ENCODE measurements at places on chromosomes 12 and 14.

- H3K27ac ChIP-seq, result no peak overlapping the region
- H3K4me3 ChIP-seq, result no peak overlapping the region
- DNase-seq, result no peak
- H3K27me3 ChIP-seq, result no peaks in the 10 kb centered on the region
Observed at GRCh38 chr12:127595506-127595905, 671.5 kb upstream of the TMEM132C start.

DNA sequence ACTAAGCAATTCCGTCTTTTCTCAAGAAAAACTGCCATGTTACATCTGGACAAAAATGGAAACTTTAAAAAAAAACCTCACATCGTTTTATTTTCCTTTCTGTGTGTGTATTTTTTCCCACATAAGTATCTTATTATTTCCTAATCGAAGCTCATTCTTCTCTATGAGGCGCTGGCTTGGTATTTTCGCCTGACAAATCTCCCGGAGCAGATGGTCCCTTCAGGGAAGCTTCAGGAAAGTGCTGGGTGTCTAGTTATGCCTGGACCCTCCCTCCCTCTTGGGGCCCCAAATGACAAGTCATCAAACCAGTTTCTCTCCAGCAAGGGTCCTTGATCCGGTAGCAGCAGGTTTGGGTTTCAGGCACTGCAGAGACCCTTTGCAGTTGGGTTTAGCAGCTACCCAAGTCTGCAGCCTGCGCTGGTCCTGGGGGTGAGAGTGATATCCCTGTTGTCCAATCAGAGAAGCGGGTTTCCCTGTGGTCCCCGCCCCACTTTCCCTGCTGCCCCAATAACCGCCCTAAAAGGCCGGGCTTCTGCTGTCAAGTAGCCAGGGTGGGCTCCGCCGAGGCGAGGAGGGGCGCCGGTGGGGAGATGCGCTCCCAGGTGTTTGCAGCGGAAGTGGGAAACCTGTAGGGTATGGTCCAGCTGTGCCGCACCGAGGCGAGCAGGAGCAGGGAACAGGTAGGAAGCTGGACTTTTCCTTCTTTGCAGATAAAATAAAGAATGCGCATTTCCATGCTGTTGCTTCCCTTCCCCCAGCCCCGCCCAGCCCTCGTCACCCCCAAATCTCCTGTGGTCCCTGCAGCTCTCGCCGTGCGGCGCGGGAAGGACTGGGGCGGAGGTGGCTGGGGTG is at the start of gene CNTN1:
TSS of gene CNTN1 (plus strand) at position 527 of the 852 bp plus-strand sequence.
- H3K27me3 ChIP-seq, result peaks cover 4% of the 10 kb centered on the region
- H3K27ac ChIP-seq, result no peak within 1 kb of the TSS
- H3K36me3 ChIP-seq, result no peaks in the 10 kb centered on the region
- H3K4me1 ChIP-seq, result no peaks in the 10 kb centered on the region

- DNase-seq, result no peak
- no peak overlapping the region for H3K27ac ChIP-seq
- no peaks in the 10 kb centered on the region for H3K27me3 ChIP-seq
- no peaks in the 10 kb centered on the region for H3K36me3 ChIP-seq
- no peak overlapping the region for H3K4me3 ChIP-seq
Observed at GRCh38 chr12:42819846-42820245, 230.3 kb upstream of the PRICKLE1 start.

GRCh38 chr12:44728566-44728965 is 147.5 kb downstream of the NELL2 start:
- no peaks in the 10 kb centered on the region for H3K4me1 ChIP-seq
- H3K27ac ChIP-seq, result no peak overlapping the region
- H3K4me3 ChIP-seq, result no peak overlapping the region
- no peaks in the 10 kb centered on the region for H3K36me3 ChIP-seq

DNA sequence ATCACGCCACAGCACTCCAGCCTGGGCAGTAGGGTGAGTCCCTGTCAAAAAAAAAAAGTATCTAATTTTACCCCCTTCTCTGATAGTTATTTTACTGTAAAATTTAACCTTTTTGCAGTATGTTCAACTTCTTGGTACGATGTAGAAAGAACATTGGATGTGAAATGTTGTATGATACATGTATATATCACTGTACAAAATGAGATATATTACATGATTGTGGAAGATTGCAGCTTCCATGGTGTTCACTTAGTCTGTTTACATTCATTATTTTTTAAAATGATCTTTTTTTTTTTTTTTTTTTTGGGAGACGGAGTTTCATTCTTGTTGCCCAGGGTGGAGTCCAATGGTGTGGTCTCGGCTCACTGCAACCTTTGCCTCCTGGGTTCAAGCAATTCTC is 9.0 kb downstream of the SP1 start:
- H3K27ac ChIP-seq, result no peak overlapping the region
- H3K4me1 ChIP-seq, result peaks cover 72% of the 10 kb centered on the region
- H3K27me3 ChIP-seq, result no peaks in the 10 kb centered on the region
- peaks cover 9% of the 10 kb centered on the region for H3K36me3 ChIP-seq

DNA sequence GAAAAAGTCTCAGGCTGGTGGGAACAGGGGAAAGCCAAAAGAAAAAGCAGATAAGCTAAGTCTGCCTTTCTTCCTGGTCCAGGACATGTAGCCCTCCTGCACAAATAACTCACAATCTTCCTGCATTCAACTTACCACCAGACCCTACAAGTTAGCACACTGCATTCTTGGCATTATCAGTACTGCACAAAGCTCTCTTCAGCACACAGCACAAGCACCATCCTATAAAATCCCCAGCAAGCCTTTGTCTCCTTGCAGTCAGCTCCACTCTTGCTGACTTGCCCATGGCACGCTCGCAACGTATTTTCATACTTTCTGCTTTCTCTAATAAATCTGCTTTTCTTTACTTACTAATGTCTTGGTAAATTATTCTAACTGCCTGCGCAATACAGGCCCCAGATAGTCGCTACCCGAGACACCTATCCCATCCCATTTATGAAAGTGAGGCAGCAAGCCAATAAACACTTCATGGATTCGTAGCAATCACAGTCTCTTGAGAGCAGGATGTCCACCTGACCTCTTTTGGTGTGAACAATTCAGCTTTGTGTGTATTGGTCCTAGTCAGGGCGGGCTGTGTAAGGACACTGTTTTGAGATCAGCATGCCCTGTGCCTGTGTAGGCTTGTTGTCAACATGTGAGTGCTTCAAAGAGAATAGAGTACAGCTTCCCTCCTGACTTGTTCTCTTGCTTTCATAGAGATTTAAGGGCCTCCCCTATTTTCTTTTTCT is 49.0 kb downstream of the TMEM117 start:
- no peaks in the 10 kb centered on the region for H3K36me3 ChIP-seq
- H3K27ac ChIP-seq, result no peak overlapping the region
- H3K4me1 ChIP-seq, result no peaks in the 10 kb centered on the region
- DNase-seq, result no peak
- no peaks in the 10 kb centered on the region for H3K27me3 ChIP-seq

DNA sequence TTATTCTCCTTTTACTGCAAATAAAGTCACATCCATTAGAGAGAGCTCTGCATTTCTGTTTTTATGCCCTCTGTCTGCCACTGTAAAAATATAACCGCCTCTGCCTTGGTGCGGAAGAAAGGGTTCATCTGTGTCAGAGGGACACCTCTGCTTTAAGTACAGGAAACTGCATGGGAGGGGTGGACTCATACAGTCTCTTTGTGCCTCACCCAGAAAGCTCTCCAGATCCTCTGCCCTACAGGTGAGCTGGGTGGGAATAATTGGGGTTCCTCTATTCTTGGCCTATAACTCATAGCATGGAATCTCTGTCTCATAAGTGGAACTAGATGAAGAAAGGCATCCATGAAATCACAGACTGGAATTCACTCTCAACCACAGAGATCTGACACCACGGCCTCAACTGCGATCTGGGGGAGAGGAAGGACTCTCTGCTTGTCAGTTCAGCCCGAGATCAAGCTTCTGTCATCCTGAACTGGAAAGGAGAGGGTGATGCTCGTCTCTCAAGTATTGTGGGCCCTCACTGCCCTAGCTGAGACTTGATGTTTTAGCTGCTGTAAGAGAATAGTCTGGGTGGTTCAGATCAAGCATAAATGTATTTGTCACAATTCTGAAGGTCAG is 702.3 kb downstream of the TMEM121 start:
- H3K27ac ChIP-seq, result peak overlapping the region; percentile 47
- H3K4me3 ChIP-seq, result peak overlapping the region; percentile 6
- peak; percentile 42 for DNase-seq
- H3K27me3 ChIP-seq, result no peaks in the 10 kb centered on the region
- no peaks in the 10 kb centered on the region for H3K36me3 ChIP-seq
- H3K4me1 ChIP-seq, result peaks cover 44% of the 10 kb centered on the region

GRCh38 chr12:132309596-132310086 is 19.7 kb downstream of the GALNT9 start:
- H3K27ac ChIP-seq, result no peak overlapping the region
- no peak for DNase-seq
- no peaks in the 10 kb centered on the region for H3K27me3 ChIP-seq
- H3K4me3 ChIP-seq, result no peak overlapping the region
- H3K36me3 ChIP-seq, result no peaks in the 10 kb centered on the region
- H3K4me1 ChIP-seq, result no peaks in the 10 kb centered on the region

DNA sequence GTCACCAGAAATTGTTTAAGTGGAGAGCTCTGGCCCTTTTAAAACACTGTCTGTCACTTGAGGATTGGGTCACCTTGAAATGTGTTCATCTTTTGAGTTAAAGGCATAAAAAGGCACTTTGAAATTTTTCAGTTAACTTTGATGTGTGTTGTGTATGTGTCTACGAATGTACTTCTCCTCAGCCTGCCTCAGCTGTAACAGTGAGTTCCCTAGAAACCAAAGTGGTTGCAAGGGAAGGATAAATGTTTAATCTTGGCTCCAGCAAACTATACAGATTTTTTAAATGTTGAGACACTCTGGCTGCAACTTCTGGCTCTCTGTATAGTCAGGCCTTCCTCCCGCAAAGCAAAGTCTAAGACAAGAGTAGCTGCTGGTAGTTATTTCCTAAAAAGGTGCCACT is 8.3 kb downstream of the DERA start:
- no peaks in the 10 kb centered on the region for H3K36me3 ChIP-seq
- no peak for DNase-seq
- H3K27ac ChIP-seq, result no peak overlapping the region
- H3K4me3 ChIP-seq, result no peak overlapping the region
- no peaks in the 10 kb centered on the region for H3K4me1 ChIP-seq

DNA sequence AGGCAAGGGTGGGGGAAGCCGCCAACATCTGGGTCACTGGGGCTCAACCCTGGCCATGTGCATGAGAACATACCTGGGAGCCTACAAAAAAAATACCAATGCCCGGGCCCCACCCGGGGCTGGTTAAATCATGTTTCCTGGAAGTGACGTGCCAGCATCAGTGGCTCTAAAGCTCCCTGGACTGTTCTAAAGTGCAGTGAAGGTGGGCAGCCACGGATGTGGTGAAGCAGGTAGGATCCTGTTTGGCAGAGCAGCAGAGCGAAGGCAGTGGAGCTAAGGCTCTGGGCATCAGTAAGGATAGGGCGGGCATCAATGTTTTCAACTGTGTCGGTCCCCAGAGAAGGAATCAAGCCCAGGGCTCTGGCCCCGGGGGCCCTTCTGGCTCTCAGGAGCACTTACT is 525 bp upstream of the GPR68 start:
- no peaks in the 10 kb centered on the region for H3K27me3 ChIP-seq
- H3K4me3 ChIP-seq, result peak overlapping the region; percentile 66
- peak; percentile 82 for DNase-seq

- no peak for DNase-seq
- H3K4me1 ChIP-seq, result no peaks in the 10 kb centered on the region
- no peaks in the 10 kb centered on the region for H3K27me3 ChIP-seq
- no peak overlapping the region for H3K4me3 ChIP-seq
- H3K36me3 ChIP-seq, result no peaks in the 10 kb centered on the region
Observed at GRCh38 chr12:68056300-68056699, 67.1 kb downstream of the IFNG-AS1 start.

DNA sequence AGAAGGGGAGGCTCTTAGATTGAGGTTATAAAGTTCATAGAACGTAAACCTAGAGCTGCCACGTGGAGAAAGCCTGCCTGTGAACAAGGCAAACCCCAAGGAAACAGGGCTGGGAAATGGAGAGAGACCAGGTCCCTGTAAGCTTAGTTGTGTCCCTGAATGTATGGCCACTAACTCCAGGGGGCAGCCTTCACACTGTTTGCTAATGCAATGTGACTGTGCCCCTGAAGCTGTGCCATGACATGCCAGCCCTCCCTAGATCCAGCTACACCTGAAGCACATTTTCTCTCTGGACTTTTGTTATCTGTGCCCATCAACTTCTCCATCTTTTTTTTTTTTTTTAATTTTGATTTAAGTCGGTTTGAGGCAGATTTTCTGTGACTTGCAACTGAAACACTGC is 60.6 kb upstream of the TMCC3 start:
- H3K4me1 ChIP-seq, result no peaks in the 10 kb centered on the region
- no peak overlapping the region for H3K4me3 ChIP-seq
- H3K27me3 ChIP-seq, result no peaks in the 10 kb centered on the region
- H3K27ac ChIP-seq, result no peak overlapping the region

DNA sequence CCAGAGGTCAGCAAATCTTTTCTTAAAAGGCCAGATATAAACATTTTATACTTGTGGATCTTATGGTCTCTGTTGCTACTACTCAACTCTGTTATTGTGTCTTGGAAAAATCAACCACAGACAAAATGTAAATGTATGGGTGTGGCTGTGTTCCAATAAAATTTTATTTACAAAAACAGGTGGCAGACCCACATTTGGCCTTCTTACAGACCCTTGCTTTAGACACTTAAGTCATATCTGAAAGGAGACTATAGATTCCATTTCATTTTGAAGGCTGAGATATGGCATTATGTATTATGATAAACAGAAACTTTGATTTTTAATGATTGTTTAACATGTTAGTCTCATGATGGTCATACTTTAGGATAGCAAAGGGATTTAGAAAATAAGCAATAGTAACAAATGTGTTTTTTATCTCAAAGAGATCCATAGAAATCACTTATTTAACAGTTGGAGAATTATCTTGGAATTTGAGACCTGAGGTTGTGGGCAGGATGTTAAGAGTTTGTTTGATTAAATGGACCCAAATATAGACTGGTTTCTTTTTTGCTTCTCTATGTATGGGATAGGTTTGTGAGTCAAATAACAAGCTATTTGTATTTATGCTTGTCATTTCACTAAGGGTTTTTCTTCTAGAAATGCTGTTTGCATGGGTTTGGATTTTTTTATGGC is 51.2 kb downstream of the PPFIBP1 start:
- H3K27ac ChIP-seq, result no peak overlapping the region
- H3K27me3 ChIP-seq, result no peaks in the 10 kb centered on the region
- no peak overlapping the region for H3K4me3 ChIP-seq
- DNase-seq, result no peak

GRCh38 chr14:41403360-41403759 is 203.3 kb upstream of the LRFN5 start:
- no peak overlapping the region for H3K4me3 ChIP-seq
- DNase-seq, result no peak
